Hypothalamus (tissue), 51 donors: ENCODE measurements at places on chromosomes 5 and 9.

GRCh38 chr9:89360465-89360864, 42.2 kb downstream of the SECISBP2 start:
- peak; percentile 13 for DNase-seq

DNA sequence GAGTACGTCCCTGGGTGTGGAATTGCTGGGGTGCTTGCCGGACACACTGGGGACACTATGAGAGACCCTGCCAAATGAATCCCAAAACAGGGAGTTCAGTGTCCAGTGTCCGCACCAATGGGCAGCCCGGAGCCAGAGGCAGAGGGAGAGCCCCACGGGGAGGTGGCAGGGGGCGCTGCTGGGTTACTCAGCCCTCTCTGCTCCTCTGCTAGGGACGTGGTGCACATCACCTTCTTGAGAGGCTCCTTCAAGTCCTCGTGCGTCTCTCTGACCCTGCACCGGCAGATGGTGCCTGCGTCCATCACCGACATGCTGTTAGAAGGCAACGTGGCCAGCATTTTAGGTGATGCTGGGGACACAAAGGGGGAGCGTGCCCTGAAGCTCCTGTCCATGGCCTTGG, 20.8 kb downstream of the STKLD1 start:
- no peak for DNase-seq

DNA sequence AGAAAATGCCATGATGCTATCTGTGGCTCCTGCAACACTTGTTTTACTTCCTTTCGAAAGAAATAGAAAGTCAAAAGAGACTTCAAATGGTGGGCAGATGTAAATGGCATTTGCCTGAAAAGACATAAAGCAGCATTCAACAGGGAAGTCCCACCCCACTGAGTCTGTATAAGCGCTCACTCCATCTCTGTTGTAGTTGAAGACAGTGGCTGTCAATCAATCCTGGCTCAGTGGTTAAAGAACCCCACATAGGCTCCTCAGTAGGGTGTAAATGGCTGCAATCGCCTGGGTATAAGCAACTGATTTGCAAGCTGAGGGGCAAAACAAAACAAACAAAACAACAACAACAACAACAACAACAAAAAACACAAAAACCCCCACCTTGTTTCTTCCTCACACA, 158.7 kb downstream of the EFNA5 start:
- no peak for DNase-seq

GRCh38 chr5:80057921-80058320, 22.8 kb downstream of the THBS4 start:
- no peak for DNase-seq

DNA sequence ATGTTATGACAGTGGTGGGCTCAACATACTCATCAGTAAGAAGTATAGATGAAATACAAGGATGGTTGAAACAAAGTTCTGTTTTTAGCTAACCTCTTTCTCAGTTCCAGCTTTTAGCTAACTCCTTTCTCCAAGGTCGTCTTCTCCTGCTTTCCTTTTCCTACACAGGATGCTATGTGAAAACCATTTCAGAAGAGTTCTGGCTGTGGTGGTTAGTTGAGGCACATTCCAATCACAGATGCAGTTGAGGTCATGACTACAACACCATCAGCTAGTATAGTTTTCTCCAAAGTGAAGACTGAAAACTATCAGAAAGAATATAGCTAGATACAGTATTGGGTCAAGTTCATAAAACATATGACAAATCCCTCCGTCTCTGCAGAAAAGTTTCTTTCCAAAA, 477.7 kb upstream of the C9orf72 start:
- DNase-seq, result no peak

- DNase-seq, result no peak
These were observed 175.4 kb downstream of the MED10 start for GRCh38 chr5:6202968-6203365.

- no peak for DNase-seq
These were observed 140.6 kb upstream of the KLF4 start for GRCh38 chr9:107630156-107630555.

DNA sequence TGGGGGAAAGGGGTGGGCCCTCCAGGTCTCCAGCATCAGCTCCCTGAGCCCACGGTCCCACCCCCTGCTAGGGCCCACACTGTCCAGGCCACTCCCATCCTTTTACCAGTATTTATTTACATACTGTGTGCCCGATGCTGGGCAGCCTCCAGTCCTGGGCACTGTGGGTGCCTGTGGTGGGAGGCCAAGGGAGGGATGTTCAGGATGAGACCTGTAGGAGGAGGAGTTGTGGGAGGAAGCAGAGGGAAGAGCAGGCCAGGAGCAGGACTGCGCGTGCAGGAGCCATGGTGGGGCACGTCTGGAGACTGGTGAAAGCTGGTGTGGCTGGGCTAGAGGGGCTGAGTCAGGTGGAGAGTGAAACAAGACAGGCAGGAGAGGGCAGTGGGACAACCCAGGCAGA, 267.4 kb downstream of the HSPA4 start:
- no peak for DNase-seq

DNA sequence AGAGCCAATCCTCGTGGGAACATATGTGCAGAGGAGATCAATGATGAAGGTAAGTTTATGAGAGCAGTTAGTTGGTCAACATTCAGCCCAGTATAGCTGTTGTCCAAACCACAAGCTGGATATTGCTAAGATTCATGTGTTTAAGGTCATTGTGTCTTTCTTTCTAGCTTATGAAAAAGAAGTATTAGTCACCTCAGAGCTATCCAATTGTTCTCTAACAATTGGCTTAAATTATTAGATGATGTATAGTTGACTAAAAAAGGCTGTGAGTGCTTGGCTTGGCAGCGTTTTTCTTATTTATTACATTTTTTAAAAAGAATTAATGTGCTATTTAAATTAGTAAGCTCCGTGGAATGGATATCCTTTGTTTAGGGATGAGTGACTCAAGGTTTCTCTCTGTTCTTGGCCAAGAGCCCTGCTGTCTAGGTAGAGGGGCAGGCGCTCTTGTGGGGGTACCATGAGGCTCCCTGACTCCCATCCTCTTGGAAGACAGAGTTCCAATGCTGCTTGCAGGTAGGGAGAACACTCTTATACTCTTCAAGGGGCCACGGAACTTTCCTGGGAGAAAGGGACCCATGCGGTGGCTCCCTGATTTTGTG, 487.4 kb downstream of the IRX1 start:
- no peak for DNase-seq

- no peak for DNase-seq
These were observed 111.5 kb upstream of the FSTL4 start for GRCh38 chr5:133723651-133724366.

GRCh38 chr5:87778876-87779275, 366.1 kb upstream of the CCNH start:
- DNase-seq, result no peak

DNA sequence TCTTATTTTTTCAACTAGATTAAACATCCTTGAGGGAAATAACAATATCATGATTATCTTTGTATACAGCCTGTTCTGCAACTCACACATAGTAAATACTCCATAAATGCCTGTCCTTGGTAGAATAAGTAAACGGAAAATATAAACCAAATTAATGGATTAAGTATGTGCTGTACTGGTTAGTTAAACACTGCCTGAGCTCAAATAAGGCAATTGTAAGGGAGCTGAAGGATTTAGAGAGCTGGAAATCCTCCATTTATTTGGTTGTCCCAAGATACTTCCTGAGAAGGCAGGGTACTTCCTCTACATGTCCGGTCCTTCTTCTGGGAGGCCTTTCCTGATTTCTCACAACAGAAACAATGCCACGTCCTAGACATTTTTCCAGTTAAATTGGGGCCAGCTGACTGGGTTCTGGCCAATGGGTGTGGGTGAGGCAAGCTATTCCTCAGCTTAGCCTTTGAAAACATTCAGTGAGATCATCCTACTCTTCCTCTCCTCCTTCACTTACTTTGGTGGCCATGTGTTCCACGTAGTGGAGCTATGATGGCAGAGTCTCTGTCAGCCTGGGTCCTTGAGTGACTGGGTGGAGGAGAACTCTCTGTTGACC, 8.5 kb upstream of the C1QTNF3 start:
- no peak for DNase-seq

DNA sequence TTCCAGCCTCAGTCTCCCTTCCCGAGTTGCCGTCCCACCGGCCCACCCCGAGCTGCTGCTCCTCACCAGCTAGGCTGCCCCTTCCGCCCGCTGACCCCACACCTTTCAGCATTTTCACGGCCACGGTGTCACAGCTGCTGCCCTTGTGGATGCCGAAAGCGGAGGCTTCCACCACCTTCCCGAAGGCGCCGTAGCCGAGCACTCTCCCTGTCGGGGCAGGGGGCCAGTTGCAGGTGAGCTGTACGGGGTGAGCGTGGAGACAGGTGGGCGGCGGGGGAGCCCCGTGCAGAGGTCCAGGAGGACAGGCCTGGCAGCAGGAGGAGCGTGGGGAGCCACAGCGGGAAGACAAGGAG, 28.2 kb upstream of the SCGB3A1 start:
- DNase-seq, result no peak

GRCh38 chr5:131521252-131521651, 113.8 kb downstream of the RAPGEF6 start:
- DNase-seq, result no peak

GRCh38 chr5:111996574-111996973, 239.6 kb upstream of the NREP start:
- no peak for DNase-seq

GRCh38 chr9:68949271-68950000, 64.5 kb downstream of the PRKACG start:
- peak; percentile 3 for DNase-seq

DNA sequence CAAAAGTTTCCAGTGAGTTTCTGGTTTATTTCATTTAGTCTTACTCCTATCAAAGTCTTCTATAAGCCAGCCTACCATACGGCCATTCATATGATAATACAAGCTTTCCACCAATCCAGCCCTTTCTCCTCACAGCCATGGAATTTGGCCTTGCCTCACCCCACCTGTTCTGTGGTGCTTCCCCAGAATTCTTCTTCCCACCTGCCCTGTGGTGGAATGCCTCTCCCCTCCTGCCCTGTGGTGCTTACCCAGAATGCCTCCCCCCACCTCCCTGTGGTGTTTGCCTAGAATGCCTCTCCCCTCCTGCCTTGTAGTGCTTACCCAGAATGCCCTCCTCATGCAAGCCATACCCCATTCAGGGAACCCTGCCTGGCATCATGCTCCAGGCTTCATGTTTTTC, 90.3 kb upstream of the APC start:
- no peak for DNase-seq

GRCh38 chr9:74555565-74555964, 58.4 kb downstream of the RORB start:
- no peak for DNase-seq

- no peak for DNase-seq
These were observed 46.9 kb downstream of the NDST1 start for GRCh38 chr5:150554857-150555256.

GRCh38 chr5:64181440-64181839, 15.8 kb downstream of the RNF180 start:
- no peak for DNase-seq

DNA sequence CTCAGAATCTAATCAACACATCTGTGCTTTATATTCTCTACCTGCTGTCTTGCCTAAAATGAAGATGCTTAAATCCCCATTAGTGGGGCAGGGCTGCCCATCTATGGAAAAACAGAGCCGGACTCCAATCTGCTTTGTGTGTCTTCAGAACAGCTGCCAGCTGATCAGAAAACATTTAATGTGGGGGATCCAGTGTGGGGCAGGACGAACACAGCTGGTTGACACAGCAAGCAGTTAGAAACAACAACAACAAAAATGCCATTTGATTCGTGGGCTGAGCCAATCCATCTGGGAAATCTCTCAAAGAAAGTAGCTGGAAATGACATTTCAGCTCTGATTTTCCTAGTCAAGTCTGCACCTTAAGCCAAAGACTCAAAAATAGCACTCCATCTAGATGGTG, 99.8 kb downstream of the PPP2R2B start:
- no peak for DNase-seq

GRCh38 chr5:24621792-24622191, 23.0 kb downstream of the CDH10 start:
- DNase-seq, result no peak

DNA sequence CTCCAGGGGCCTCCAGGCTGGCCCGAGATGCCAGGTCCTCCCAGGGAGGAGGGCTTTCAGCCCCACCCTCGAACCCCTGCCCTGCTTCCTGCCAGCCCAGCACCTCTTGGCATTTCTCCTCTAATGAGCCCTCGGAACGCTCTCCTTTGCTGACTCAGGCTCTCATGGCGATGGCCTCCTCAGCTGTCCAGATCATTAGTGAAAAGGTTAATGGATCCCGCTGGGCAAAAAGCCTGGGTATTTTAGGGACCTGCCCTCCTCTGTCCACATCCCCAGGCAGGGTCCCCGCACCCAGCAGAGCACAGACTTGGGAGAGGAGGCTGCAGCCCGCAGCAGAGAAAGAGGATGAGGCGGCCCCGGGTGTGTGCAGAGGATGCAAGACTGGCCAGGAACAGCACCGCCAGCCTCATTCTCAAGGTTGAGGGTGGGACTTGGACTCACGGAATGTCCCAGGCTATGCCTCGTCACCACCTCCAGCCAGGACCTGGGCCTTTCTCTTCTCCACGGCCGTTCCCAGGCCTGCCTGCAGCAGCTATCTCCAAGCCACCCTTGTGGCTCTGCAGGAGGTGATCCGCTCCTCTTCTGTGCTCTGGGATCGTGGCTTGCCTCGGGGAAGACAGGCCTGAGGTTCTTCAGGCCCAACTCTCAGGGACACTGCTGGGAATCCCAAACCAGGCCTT, 23.0 kb upstream of the ADAMTS2 start:
- DNase-seq, result no peak

- no peak for DNase-seq
These were observed 137.6 kb downstream of the DRD1 start for GRCh38 chr5:175306381-175306780.

GRCh38 chr5:65819215-65819904, 97.4 kb downstream of the NLN start:
- DNase-seq, result no peak

DNA sequence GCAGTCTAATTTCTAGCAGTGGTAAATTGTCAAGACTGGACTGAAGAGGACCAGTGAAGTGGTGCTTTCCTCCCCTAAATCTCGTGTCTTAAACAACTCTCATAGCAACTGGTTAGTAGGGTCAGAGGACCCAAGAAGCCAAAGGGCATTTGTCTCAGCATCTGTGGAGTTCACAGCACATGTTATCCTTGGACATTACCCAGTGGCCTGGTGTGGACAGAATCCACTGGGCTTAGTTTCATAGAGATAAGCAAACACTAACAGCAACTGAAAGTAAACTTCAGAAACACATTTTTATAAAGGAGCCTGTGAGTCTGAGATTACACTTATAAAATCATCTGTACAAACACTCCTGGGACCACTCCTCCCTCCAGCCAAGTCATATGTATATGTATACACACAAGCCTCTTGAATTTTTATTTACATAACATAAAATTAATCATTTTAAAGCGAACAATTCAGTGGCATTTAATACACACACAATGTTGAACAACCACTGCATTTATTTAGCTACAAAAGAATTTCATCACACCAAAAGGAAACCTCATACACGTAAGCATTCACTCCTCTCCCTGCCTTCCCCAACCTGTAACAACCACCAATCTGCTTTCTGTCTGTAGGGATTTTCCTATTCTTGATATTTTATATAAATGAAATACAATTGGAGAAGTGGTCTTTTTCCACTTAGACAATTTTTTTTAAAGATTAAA, 457.8 kb downstream of the RASEF start:
- DNase-seq, result no peak

- no peak for DNase-seq
These were observed 177.1 kb downstream of the ATP10B start for GRCh38 chr5:160674901-160675300.
